ENCODE measurements at places on chromosomes 11 and 22.

- no peak for DNase-seq
Measured at GRCh38 chr11:17648528-17648927, 70.8 kb upstream of the MYOD1 start.

- no peak for DNase-seq
Measured at GRCh38 chr22:48226026-48227013, 1463.9 kb downstream of the TBC1D22A start.

GRCh38 chr11:35257281-35257680, 118.3 kb downstream of the CD44 start:
- no peak for DNase-seq

DNA sequence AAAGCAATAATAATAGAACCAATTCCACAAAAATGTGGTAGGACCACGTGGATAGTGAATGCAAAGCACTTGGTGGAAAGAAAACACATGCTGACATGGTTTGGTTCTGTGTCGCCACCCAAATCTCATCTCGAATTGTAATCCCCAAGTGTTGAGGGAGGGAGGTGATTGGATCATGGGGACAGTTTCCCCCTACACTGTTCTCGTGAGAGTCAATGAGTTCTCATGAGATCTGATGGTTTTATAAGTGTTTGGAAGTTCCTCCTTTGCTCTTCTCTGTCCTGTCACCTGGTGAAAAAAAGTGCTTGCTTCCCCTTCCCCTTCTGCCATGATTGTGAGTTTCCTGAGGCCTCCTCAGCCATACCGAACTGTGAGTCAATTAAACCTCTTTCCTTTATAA, 421.9 kb upstream of the CADM1 start:
- DNase-seq = no peak

DNA sequence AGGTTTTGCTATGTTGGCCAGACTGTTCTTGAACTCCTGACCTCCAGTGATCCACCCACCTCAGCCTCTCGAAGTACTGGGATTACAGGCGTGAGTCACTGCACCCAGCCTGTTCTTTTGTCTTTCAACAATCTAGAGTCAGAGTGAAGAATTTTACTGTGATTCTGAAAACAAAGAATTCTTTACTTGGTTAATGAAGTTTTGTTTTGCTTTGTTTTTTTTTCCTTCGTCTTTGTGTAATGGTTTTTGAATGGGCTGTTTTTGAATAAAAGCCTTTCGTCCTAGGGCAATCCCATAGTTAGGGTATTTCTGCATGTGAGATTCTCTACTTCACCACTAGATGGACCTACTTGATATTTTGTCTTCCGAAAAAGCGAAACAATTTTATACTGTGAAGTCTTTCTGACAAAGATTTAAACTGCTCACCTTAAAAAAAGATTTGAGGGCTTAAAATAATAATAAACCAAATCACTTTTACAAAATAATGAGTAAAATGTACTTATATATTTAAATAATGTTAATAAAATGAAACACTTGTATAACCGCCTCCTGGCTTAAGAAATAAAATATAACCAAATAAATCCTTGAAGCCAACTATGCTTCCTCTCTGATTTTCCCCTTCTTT, 43.4 kb upstream of the SC5D start:
- peak; percentile 14 for DNase-seq

DNA sequence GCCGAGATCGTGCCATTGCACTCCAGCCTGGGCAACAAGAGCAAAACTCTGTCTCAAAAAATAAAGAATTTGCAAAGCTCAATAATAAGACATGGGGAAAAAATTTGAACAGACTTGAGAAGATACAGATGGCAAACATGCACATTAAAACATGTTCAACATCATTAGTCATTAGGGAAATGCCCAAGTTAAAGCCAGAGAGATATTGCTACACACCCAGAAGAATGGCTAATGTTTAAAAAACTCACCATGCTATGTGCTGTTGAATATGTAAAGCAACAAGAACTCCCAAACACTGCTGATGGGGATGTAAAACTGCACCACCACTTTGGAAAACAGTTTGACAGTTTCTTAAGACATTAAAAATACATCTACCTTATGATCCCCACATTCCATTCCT, 12.6 kb downstream of the LRRC75B start:
- peak; percentile 78 for DNase-seq

- no peak for DNase-seq
Measured at GRCh38 chr22:30262917-30263741, 3.5 kb downstream of the OSM start.

DNA sequence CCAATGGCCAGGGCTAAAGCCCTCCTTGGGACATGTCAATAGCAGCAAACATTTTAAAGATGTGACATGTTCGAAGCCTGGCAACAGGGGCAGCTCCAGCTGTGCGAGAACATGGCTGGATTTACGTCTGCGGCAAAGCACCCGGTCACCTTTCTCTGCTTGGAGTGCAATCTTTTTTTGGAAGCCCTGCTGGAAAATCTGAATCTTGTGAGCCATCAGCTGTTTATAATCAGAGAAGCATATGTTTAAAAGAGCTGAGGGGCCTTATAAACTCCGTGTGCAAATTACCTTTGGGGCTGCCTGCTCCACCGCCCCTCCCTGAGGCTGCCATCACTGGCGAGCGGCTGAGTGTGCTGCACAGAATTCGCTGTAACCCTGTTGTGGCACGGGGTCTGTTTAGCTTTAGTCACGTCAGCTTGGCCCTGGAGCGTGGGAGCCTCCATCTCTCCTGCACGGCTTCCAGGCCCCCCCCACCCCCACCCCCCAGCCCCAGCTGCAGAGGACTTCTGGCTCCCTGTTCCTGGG, 9.0 kb upstream of the KCNQ1OT1 start:
- no peak for DNase-seq

DNA sequence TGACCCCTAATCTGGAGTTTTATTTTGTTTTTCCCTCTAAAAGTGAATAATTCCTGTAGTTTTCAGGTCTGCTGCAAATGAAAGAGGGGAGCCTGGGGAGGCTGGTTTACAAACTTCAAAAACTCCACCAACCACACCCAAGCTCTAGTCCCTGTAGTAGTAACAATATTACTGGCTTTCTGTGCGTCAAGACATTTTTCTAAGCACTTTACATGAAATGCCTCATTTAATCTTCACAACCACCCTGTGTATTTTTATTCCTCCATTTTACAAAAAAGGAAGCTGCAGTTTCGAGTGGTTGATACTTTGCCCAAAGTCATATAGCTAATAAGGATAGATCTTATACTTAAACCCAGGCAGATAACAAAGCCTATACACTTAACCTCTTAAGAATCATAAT, 23.5 kb downstream of the CTNND1 start:
- no peak for DNase-seq

- no peak for DNase-seq
Measured at GRCh38 chr11:1653541-1654387, 24.2 kb downstream of the KRTAP5-5 start.

DNA sequence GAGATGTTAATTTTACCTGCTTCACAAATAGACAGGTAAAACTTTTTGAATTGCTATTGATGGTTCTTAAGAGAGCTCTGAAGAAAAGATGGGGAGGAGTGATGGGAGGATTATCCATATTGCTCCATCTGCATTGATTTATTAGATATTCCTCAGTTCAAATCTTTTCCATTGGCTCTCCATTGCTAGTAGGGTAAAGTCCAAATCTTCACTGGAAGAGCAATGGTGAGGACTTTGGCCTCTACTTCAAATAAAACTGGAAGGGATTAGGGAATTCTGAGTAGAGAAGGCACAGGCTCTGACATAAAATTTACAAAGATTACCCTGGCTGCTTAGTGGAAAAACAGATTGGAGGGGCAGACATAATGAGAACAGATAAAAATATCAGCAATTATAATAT, 1024.1 kb downstream of the LRRC4C start:
- DNase-seq = no peak

GRCh38 chr11:128036556-128037093, 550.7 kb downstream of the ETS1 start:
- DNase-seq = no peak

Data from HS-5 (cell line).